ENCODE measurements at places on chromosomes 4 and X.
A peak's percentile ranks its signal among the peaks of the same experiment; 100 is the strongest.

- no peak for DNase-seq
These were observed 41.5 kb upstream of the LCORL start for GRCh38 chr4:18063079-18063478.

GRCh38 chr4:140666889-140667614 is 89.1 kb downstream of the TBC1D9 start:
- DNase-seq: no peak

GRCh38 chr4:15198070-15198727 is 195.9 kb downstream of the CPEB2 start:
- peak; percentile 6 for DNase-seq

DNA sequence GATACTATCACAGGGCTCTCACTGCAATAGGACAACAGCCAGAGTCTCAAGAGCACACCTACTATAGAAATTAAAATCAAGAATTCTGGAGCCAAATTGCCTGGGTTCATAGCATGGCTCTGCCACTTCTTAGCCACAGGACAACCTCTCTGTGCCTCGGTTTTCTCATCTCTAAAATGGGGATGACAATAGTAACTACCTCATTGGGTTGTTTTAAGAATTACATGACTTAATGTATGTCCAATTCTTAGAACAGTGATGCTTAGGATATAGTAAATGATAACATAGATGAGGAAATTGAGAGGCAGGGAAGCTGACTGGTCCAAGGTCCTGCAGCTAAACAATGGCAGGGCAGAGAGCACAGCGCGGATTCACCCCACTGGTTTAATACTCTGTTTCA is 11.0 kb upstream of the ODAPH start:
- no peak for DNase-seq

DNA sequence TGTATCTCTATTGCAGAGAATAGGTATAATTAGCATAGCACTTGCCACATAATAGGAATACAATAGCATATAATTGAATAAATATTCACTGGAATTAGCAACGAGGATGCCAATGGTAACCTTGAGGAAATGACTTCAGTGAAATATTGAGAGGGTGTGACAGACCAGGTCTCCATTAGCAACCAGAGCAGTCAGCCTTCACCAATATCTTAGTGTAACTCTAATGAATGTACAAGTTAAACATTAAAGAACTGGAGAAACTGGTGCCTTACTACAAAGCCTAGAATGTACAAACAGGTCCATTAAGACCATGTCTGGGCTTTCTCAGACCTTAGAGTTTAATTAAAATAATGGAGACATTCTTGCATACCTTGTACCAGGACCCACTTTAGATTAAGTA is 143.0 kb downstream of the MAGEB17 start:
- no peak for DNase-seq

- DNase-seq: no peak
These were observed 79.6 kb upstream of the WDR1 start for GRCh38 chr4:10196191-10196590.

DNA sequence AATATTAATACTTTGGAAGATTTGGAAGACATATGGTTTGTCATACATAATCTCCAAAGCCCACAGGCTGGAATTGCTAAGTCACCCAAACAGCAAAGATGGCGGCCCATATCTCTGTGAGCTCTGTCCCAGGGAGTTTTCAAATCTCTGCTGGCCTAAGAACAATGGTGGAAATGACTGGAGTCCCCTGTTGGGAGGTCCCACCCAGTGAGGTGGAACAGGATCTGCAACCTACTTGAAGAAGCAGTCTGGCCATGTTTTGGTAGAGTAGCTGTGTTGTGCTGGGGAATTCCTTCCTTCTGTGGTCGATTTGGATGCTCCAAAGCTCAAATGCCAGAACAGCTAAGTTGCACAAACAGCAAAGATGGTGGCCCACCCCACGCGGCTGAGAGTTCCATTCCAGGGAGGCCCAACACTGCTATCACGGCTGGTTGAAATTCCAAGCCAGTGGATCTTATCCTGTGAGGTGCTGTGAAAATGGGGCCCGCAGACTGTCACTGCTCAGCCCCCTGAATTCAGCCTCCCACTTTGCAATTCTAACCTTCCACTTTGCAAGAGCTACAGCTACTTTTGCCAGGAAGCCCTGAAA is 3.2 kb upstream of the UGT2B7 start:
- DNase-seq: no peak

GRCh38 chr4:177008836-177009501 is 216.2 kb upstream of the VEGFC start:
- no peak for DNase-seq

DNA sequence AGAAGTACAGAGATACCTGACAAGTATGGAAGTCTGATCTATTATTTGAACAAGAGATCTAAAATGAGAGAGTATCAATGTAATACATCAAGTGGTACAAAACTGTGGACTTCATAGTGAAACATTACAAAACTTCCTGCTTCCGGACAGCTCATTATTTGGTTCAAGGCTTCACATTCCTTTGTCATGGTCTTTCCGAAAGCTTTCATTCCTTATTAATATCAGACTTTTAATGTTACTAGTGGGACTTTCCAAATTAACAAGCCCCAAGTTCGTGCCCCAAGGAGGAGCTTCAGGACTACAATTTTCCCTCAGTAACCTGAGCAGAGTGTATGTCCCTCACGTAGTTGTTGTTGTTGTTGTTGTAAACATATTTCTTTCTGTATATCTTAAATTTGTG is 1.2 kb downstream of the CHIC2 start:
- peak; percentile 15 for DNase-seq

DNA sequence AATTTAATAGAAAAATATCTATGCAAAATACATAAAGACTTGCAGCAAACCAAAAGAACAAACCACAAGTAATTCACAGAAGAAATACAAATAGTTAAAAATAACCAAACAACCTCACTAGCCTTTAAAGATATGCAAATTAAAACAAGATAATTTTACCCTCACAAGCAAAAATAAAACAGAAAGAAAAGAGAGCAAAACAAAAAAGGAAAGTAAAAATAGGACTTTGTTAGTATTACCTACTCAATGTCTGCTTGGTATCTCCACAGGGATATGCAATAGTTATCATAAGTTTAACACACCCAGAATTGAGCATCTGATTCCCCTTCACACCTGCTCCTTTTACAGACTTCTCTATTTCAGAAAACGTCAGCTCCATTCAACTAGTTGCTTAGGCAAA is 737.5 kb upstream of the MAGEB2 start:
- DNase-seq: no peak

GRCh38 chr4:107857741-107858140 is 33.0 kb downstream of the SGMS2 start:
- DNase-seq: no peak

- no peak for DNase-seq
These were observed 5.5 kb downstream of the SUV39H1 start for GRCh38 chrX:48702032-48702431.

- DNase-seq: no peak
These were observed 125.4 kb downstream of the ZNF330 start for GRCh38 chr4:141346144-141346543.

- DNase-seq: no peak
These were observed 32.2 kb downstream of the UNC5C start for GRCh38 chr4:95516528-95517017.

- DNase-seq: no peak
These were observed 4.6 kb upstream of the ZNF185 start for GRCh38 chrX:152892999-152893891.

GRCh38 chr4:138118270-138118669 is 123.9 kb downstream of the SLC7A11 start:
- DNase-seq: no peak

- no peak for DNase-seq
These were observed 1525.2 kb downstream of the STIM2 start for GRCh38 chr4:28385801-28386200.

DNA sequence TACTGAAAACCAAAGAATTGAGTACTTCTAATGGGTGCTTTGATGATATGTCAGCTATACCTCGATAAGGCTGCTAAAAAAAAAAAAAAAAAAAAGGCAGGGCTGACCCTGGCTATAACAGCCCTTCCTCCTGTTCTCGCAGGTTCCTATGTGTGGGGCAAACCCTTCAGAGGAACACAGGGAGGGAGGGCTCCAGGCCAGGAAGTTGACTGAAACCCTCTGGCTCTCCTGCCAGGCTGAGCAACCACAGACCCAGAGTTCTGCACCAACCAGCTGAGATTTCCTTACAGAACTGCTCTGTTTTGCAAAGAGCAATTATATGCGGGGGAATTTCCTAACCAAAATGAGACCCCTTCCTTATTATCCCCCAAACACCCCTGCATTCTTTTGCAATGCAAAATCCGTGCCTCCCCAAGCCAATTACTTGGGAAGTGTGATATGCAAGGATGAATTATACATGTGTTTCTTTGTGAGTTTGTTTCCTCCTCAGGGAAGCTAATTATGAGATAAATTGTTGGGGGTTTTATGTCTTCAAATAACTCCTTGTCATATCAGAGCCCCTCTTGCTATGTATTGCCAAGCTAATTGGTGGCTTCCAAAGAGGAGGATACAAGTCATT is 45.6 kb downstream of the PDHA1 start:
- DNase-seq: no peak

- DNase-seq: no peak
These were observed 26.8 kb upstream of the HMX1 start for GRCh38 chr4:8898419-8898818.

GRCh38 chr4:165542476-165542875 is 163.7 kb downstream of the CPE start:
- DNase-seq: no peak

DNA sequence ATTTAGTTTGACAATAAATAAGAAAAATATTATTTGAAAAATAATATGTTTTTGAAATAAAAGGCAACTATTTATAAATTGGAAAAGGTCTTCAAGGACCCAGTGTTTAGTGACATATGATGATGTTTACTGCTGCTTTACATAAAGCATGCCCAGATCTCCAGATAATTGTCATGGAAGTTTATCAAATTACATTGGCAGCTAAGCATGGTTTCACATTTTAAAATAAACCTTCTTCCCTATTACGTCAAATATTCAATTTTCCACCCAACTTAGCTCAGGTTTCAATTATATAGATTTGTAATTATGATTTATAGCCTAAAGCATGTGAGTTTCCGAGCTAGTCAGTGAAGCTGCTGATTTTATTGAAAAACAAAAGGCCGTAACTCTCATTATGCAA is 417.2 kb downstream of the CFAP47 start:
- no peak for DNase-seq

- DNase-seq: peak; percentile 86
These were observed 496 bp upstream of the GAB1 start for GRCh38 chr4:143335979-143336780.

DNA sequence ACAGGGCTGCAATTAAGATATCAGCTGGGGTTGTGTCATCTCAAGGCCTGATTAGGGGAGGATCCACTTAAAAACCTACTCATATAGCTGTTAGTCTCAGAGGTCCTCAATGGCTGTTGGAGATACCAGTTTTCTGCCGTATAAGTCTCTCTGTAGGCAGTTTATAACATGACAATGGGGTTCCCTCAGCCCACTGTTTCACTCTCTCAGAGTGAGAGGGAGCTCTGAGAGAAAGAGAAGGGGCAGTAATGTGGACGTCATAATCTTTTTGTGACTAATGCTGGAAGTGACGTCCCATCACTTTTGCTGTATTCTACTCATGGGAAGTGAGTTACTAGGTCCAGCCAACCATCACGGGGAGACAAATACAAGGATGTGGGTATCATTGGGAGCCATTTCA is 70.3 kb downstream of the STIM2 start:
- no peak for DNase-seq

- no peak for DNase-seq
These were observed 24.6 kb downstream of the PPP3CA start for GRCh38 chr4:101322743-101323142.

Data from left renal cortex interstitium (tissue), 4 donors.